ENCODE measurements at places on chromosomes 1 and 21.
A peak's percentile ranks its signal among the peaks of the same experiment; 100 is the strongest.

DNA sequence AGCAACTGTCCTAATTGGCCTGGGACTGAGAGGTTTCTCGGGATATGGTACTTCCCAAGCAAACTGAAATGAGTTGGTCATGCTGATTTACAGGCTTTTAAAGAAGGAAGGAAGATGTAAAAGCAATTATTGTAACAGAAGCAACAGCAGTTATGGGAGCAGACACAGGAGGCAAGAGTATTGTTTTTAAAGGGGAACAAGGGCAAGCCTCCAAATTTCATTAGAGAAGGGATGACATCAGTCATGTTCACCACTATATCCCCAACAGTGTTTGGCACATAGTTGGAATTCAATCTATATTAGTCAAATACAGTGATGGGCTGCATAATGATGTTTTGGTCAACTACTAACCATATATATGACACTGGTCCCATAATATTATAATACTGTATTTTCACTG is 46.0 kb upstream of the JUN start:
- no peak for DNase-seq

DNA sequence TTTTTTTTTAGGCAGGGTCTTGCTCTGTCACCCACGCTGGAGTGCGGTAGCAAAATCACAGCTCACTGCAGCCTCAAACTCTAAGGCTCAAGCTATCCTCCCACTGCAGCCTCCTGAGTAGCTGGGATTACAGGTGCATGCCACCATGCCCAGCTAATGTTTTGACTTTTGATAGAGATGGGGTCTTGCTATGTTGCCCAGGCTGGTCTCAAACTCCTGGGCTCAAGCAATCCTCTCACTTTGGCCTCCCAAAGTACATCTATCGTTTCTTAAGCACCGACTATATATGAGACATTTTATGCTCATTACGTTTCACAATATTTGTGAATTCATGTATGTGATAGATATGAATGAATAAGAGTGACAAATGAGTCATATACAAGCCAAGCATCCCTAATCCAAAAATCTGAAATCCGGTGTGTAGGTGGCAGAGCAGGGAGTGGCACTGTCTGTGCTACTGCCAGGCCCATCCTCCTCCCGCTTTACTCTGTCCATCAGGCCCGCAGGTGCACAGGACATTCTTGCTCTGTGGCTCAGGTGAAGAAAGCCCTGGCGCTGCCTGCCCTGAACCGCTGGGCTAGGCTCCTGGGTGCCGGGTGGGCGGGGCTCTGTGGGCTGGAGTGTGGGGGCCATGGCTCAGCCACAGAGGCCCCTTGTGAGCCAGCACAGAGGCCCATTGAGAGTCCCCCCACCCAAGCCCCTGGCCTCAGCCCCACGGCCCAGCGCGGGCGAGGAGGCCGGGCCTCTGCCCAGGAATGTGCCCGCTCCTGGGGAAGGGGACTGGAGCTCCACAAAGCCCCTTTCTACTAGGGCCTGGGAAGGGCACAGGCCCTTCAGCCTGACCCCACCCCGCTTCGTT is 45.3 kb downstream of the HSPG2 start:
- no peak for DNase-seq

DNA sequence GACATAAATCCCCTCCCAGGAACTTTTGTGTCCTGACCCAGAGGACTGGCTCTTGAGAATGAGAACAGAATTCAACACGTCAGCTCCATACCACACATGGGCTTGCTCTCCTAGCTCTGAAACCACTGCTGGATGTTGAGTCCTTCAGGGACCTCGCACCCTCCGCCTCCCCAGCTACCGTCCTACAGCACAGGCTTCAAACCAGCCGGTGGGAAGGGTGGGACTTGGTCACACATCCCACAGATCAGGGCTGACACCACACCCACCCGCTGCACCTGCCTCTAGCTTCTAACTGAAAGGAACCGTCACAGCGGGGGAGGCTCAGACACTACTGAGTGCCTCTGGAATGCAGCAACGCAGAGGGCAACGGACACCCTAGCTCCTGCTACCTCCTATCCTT is 24.0 kb downstream of the MRAP start:
- DNase-seq, result no peak

DNA sequence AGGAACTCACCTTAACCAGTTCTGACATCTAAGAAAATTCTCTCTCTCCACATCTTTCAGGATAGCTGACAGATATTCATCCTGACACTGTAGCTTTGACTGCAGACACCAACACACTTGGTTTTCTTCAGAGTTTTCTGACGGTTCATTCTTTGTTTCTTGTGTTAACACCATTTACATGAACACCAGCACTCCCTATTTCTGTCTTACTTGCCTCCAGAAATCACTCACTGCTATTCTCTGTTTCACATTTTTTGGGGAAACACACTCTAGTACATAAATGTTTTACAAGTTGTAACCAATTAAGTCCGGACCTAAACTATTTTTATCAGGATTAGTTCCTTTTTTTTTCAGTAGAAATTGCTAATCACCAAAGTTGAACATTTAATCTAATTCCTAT is 15.4 kb downstream of the FLVCR1 start:
- no peak for DNase-seq

DNA sequence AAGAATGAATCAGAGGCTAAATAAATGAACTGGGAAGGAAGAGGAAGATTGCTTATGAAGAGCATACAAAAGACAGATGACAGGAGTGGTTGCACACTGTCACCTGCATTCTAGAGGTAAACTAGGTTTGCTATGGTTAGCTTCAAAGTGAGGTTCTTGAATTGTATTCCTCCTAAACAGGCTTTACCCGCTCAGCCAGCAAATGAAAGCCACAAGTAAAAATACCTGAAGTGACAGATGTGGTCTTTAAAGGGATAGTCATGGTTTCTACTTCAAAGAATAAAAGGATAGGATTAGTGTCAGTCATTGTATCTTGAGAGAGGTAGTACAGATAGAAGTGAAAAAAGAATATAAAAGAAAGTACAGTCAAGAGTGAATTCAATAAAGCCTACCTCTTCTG is 32.4 kb upstream of the PRDX6 start:
- peak; percentile 18 for DNase-seq

GRCh38 chr1:33295023-33295422 is 25.9 kb downstream of the A3GALT2 start:
- DNase-seq, result no peak

GRCh38 chr1:145729196-145729595 is 9.9 kb downstream of the CD160 start:
- no peak for DNase-seq

DNA sequence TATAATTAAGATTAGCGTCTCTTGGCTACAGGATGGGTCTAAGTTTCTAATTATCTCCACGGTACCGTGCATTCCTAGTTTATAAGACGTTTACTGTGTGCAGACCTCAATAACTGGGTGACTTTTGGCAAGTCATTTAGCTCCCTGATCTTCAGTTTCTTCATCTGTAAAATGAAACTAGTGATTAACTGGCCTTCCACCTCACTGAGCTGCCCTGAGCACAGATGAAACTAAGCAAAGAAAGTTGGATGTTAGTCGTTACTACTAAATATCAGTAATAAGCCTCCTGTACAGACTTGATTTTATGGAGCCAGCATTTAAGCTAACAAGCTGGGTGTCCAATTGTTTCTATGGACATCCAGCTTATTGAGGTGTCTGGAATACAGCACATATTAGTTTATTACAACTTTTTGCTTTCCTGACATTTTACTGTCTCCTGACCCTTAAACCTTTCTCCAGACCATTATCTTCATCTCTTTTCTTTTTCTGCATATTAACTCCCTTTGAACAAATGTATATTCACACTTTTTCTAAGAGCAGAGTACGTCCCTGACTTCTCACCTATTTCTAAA is 1.1 kb downstream of the CR2 start:
- no peak for DNase-seq

DNA sequence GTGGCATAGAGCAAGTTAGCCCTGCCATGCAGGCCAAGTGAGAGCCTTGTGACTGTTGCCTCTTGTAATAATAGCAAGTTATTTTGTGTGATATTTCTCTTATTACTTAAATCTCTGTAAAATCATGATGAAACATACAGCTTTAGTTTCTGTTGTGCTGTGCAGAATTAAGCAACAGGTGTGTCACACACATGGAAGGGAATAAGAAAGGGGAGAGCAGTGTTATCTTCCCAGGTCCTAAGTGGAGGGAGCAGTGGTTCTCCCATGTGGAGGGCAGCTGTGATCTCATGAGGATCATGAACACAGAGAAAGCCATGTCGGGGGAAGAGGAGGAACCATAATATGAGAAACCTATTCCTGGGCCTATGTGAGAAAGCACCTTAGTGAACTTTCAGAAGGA is 25.2 kb upstream of the SCYL3 start:
- no peak for DNase-seq

DNA sequence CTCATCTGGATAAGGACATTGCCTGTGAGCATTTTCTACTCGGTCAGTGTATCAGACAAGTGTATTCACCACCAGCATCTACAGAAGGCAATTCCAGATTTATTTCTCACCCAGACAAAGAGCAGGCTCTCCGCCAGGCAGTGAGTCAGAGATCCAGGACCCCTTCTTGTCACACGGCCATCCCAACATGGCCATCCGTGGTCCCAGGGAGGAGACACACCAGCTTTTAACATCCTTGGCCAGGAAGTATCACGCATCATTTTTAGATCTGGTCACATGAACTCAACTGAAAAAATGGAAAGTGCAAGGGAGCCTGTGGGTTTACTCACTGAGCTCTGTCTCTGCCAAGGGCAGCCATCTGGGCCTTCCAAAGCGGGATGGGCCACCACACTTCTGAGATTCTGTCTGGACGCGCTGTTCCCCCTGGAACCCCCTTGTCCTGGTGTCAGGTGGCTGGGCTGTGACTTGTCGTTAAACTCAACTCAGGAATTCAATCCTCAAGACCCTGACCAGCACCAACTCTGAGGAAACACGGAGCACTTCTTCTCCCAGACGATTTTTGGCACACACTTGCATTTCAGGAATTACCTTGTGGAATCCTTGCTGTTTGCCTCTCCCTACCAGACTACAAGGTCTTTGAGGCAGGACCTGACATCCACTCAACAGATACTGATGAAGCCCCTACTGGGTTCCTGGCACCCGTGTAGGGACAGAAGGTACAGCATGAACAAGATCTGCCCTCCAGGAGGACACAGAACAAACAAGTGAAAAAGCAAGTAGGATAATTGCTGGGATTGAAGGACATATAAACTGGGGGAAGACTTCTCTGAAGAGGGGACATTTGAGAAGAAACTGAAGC is 21.6 kb upstream of the CCSAP start:
- no peak for DNase-seq

GRCh38 chr1:164561007-164561406 is 2.0 kb downstream of the PBX1 start:
- no peak for DNase-seq

GRCh38 chr1:8357329-8358101 is 39.6 kb downstream of the SLC45A1 start:
- DNase-seq, result no peak
